ENCODE measurements at places on chromosomes 12 and 14. TPM values are rescaled to one million over a fixed set of nuclear protein-coding genes. Genes with fewer than 3 reads are reported as not detected.
A peak's percentile ranks its signal among the peaks of the same experiment; 100 is the strongest.

DNA sequence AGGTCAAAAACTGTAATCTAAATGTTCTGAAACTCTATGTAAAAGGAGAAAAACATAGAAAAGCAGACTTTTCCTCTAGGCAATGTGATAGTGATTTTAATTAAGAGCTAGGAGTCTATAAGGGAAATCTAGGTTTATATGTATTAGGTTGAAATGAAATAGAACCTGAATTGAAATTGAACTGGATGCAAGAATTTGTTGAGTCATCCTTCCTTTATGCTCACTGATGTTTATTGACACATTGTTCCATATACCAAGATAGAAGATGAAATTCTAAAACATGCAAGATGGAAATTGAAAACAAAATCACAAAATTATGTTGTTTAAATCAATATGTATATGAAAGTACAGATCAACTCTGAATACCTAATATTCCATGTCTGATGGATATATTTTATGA is 170.4 kb upstream of the FLRT2 start:
- DNase-seq, result no peak

SMAGP gene
- 25.3 TPM for polyA plus RNA-seq

SLC6A15 gene
- 1.8 TPM for polyA plus RNA-seq

PGF gene
- polyA plus RNA-seq, result 9.1 TPM

TAS2R14 gene
- 3.5 TPM for polyA plus RNA-seq

BAG5 gene
- polyA plus RNA-seq, result 22.5 TPM

DNA sequence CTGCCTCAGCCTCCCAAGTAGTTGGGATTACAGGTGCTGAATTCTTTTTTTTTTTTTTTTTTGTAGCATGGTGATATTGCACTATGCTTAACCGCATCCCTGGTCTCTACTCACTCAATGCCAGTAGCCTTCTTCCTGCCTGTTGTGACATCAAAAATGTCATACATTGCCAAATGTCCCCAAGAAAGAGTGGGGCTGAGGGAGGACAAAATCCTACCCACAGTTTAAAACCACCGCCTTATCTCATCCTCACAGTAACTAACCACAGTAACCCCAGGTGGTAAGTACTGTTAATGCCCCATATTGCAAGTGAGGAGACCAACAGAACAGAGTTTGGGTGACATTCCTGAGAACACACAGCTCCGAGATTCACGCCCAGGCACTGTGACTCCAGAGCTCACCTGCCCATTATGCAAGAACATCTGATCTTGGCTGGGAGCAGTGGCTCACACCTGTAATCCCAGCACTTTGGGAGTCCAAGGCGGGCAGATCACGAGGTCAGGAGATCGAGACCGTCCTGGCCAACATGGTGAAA is 19.6 kb downstream of the MORN3 start:
- no peak for DNase-seq

MSI1 gene
- 8.2 TPM for polyA plus RNA-seq

DNA sequence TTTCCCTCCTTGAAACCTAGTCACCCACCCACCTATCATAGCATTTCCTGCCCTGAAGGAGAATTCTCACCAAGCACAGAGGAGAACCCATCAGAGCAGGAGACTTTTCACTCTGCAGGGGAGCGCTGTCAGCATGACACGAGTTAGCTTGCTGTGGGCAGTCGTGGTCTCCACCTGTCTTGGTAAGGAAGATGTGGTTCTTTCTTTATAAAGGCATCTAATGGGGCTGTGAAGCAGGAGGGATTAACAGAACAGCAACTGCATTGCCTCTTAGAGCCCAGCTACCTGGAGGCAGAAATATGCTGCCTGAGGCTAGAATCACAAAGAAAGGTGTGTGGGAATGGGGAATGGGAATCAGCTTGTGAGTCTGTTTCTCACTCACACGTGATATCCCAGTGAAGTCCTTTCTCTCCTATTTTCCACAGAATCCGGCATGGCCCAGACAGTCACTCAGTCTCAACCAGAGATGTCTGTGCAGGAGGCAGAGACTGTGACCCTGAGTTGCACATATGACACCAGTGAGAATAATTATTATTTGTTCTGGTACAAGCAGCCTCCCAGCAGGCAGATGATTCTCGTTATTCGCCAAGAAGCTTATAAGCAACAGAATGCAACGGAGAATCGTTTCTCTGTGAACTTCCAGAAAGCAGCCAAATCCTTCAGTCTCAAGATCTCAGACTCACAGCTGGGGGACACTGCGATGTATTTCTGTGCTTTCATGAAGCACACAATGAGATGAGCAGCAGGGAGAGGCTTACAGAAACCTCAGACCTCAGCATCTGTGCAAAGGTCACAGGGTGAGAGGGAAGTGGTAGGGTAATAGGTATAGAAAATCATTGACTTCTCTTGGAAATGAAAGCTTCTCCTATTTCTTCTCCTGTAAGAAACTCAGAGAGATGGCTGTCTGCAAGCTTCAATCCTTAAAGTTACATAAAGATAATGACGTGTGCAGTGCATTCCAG is 316.9 kb downstream of the DAD1 start:
- DNase-seq, result peak; percentile 33

DNA sequence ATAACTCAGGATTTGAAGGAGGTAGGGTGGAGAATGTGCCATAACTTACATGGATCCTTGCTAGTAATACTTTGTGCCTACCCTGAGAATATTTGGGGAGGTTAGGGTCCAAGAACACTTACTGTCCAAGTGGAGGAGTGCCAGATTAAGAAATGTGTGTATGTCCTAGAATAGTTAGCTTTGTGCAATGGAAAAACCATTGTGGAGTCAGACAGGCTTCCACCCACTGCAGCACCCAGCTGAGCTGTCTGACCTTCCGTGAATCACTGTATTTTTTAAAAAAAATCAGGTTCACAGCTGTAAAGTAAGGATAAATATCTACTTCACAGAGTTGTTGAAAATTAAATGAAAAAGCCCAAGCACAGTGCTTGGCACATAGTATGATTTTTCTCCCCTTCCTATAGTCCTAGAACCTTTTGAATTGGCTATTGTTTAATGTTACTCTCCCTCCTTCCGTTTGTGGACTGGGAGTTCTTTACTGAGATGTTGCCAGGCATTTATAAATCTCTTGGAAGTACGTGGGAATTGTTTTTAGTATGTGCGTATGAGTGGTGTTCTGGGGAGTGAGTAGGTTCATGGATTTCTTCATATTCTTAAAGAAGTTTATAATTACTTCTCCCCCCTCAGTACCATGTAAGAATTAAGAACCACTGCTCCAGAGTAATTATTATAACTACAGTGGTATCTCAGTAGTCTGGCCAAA is 9.2 kb downstream of the RAB21 start:
- DNase-seq, result no peak

DEPDC4 gene
- 5.5 TPM for polyA plus RNA-seq

GARIN6 gene
- not detected for polyA plus RNA-seq

DNA sequence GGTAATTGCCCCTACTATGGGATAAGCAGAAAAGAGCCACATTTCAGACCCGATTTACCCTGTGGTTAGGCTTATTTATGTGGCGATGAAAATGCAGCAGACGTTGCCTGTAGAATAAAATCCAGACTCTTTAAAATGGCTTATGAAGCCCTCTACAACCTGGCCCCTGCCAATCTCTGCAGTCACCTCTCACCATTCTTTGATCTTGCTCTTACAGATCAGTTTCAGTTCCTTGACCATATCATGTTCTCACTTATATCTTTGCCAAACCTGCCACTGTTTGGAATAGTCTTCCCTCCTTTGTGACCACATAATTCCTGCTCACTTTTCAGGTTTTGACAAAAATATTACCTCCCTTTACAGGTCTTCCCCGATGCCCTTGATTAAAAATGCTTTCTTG is 264.3 kb upstream of the GARIN6 start:
- no peak for DNase-seq

TCL1B gene
- 0.03 TPM for polyA plus RNA-seq

GNPTAB gene
- 41.1 TPM for polyA plus RNA-seq

DNA sequence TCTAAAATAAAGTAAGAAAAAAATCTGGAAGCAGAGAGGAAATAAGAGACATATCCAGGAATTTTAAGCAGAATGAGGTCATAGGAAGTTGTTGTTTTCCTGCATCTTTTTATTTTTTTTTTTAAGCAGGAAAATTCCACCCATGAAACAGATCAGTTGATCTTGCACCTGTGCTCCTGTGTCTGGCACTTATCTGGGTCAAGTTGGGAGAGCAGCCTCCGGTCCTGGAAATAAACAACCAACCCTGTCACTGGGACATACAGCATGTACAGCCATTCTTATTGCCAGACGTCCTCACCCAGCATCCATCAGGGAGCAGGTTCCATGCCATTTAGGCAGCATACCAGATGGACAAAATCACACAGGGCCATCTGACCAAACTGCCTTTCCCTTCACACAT is 266.0 kb upstream of the BTG1 start:
- DNase-seq, result no peak

All from large intestine (tissue), 12 donors.